T-cell (primary cell): ENCODE measurements at places on chromosomes 7 and 10. TPM values are rescaled to one million over a fixed set of nuclear protein-coding genes. Genes with fewer than 3 reads are reported as not detected.

GRCh38 chr7:102425639-102426267, 7.6 kb upstream of the ORAI2 start:
- peak; percentile 84 for DNase-seq

Gene WDR86
- total RNA-seq: 10.1 TPM

Gene UCN3
- not detected for total RNA-seq

Gene ACTR3C
- total RNA-seq: 12.4 TPM

DNA sequence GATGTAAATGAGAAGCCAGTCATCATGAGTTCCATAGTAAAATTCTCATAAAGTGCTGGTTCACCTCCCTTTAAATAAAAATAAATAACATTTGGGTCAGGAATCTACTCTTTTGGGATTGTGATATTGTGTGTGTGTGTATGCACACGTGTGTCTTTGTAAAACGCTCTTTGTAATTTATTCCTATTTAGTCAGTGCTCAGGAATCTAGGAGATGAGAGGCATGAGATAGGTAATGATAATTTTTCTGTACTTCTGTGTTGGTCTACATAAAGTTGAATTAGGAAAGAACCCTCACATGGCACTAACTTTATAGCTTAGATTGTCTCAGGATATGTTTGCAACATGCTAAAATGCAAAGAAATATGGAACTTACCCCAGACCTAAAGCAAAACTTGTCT, 4.9 kb upstream of the CALCR start:
- no peak for DNase-seq

DNA sequence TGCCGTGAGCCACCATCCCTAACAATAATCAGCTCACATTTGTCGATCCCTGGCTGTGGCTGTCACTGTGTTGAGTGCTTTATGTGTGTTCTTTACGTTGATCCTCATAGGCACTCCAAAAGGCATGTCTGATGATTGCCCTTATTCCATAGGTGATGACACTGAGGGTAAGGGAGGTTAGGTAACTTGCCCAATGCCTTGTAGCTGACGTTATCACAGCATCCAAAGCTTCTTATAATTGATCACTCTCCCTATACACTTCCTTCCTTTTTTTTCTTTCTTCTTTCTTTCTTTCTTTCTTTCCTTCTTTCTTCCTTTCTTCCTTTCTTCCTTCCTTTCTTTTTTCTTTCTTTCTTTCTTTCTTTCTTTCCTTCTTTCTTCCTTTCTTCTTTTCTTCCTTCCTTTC, 41.9 kb upstream of the SMARCD3 start:
- DNase-seq: no peak

GRCh38 chr7:149202831-149203231, 7.5 kb downstream of the ZNF282 start:
- DNase-seq: no peak

- DNase-seq: no peak
Measured at GRCh38 chr10:96996275-96996965, 164.3 kb downstream of the LCOR start.

Gene GTF2IRD2
- total RNA-seq: 22.0 TPM

DNA sequence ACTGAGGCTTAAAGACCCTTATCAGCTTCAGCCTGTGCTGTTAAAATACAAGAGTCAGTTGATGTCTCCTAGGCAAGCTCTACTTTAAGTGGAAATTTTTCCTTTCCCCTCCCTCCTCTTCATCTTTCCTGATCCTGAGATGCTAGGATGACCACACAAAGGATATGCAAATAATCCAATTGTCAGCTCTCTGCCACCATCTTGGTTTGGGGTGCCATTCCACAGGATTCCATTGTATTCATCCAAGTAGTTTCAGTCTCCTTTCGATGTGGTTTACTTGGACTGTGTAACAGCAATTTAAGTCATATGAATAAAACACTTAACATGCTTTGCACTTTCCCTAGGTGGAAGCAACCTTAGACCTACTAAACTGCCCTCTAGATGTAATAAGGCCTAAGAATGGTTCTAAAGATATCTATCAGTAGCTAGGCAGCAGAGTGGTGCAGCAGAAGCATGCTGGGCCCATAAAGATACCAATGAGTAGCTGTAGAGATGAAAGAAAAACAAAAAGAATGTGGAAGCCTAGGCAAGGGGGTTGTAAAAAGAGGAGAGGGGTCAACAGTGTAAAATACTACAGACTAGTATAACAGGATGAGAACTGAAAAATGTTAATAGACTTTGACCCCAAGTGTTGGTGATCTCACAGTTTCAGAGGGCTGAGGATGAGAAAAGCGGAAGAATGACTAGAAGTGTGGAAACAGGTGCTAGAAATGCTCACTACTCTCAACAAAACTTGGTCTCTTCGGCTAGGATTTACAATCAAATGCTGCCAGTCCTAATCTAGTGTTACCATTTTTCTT, 2.4 kb upstream of the CFAP69 start:
- DNase-seq: no peak

DNA sequence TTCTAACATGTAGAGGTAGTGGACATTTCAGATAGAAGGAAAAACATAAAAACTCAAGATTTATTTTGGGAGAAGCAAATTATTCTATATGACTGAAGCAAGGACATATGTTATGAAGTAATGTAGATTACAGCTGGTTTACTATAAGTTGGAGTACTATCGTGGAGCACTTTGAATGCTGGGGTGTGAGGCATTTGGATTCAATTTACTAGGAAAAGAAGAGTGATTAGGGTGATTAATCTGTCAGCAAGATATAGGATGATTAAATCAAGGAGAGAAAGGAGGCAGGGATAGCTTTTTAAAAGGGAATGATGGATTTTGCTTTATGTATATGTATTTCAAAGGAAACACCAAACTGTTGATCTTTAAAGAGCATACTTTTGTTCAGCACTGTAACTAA, 318.4 kb upstream of the KAT6B start:
- no peak for DNase-seq

Gene HMX3
- total RNA-seq: not detected

DNA sequence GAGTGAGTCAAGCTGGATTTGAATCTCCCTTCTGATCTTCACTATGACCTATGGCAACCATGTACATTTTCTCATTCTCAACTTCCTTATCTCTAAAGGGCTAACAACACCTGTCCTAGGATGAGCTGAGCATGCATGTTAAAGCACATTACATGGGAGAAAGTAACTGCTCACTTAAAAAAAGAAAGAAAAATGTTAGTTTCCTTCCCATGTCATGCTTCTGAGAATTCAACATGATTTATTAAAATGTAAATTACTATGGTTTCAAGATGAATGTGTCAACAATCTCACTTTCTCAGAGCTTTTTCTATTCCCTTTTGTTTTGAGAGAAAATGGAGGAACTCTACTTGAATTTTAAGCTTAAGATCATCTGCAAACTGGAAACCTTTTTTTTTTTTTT, 295.3 kb downstream of the SKIDA1 start:
- no peak for DNase-seq

- no peak for DNase-seq
Measured at GRCh38 chr10:3907514-3907913, 122.5 kb upstream of the KLF6 start.

Gene EIF5AL1
- 0.28 TPM for total RNA-seq

- no peak for DNase-seq
Measured at GRCh38 chr10:97796651-97797050, 24.9 kb upstream of the SFRP5 start.

- DNase-seq: no peak
Measured at GRCh38 chr7:99679400-99680191, at the start of gene CYP3A5. Gene CYP3A5, minus strand, starts transcription at chr7:99679996. Its CDS starts 100 bp downstream, at chr7:99679896.

Gene ENO4
- not detected for total RNA-seq

- no peak for DNase-seq
Measured at GRCh38 chr7:47301657-47302295, 280.1 kb downstream of the TNS3 start.

- DNase-seq: no peak
Measured at GRCh38 chr10:97376413-97376812, 24.7 kb downstream of the RRP12 start.

Gene PON1
- not detected for total RNA-seq

Gene DPYSL4
- 0.66 TPM for total RNA-seq

Gene MMP21
- total RNA-seq: 0.44 TPM

Gene PAPOLB
- total RNA-seq: not detected

DNA sequence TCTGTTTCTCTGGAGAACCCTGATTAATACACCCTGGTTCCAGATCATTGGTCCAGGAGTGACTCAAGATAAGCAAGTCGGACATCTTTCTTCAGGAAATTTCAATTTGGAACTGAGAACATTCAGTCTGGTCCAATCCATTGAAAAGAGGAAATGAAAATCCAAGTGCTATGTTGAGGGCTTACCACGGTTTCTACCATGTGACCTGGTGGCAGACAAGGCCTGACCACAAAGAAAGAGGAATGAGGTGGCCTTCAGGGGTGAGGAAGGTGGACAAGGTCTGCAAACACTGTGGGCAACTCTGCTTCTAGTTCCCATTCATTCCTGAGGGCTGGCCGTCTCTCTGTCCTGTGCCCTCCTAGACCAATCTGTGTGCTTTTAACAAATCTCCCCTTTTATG, 149.2 kb upstream of the GHITM start:
- no peak for DNase-seq

- no peak for DNase-seq
Measured at GRCh38 chr7:18821554-18821953, 295.9 kb downstream of the TWIST1 start.

DNA sequence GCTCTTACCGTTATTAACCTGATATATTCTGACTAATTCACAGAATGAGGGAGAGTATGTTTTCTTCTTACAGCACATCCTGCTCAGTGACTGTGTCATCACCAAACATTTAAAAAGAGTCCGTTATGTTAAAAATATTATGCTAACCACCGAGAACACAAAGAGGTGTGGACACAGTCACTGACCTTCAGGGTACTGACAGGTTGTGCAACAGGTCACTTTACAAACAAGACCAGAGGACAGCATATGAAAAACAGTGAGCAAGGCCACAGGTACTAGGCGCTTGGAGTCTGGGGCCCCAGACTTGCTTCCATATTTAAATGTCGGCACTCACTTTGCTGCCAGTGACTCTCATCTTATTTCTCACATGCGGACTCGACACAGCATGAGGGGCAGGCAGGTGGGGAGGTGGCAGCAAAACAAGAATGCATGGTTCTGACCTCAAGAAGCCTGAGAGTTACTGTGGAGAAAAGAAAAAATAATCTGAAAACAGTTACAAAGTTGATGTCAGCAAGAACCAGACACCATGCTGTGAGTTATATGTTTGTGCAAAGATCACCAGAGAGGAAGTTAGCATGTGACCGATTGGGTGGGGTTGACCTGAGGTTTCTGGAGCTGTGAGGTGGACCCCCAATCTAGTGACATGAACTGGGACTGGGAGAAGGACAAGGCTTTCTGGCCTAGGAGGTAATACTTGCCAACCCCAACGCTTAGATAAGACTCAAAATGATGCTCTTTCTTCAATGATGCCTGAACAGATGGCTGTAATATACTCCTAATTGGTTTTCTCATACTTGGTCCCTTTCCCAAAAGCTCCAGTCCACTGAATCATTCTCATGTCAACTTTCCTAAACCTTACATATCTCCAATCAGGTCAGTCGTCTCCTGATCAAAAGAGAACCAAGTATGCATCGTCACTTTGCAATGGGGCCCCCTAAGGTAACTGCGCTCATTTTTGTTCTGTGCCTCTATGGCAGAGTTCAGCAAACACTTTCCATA, 102.4 kb downstream of the HIPK2 start:
- no peak for DNase-seq

DNA sequence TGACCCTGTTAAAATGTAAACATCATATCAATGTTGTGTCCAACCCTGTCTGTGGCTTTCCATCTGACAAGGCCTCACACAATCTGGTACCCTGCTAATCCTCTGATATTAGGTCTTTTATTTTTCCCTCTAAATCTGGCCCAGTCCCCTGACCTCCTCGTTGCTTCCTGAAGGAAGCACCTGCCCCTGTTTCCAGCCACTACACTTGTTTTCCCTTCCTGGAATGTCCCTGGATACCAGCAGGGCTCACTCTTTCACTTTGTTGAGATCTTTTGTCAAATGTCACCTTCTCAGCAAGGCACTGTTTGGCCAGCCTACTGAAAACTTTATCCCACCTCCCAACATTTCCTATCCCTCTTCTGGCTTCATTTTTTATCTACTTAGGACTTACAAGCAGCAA, 2.1 kb downstream of the SAMD9L start:
- no peak for DNase-seq
